SK-N-DZ (cell line): ENCODE measurements at places on chromosomes 5 and 9.

DNA sequence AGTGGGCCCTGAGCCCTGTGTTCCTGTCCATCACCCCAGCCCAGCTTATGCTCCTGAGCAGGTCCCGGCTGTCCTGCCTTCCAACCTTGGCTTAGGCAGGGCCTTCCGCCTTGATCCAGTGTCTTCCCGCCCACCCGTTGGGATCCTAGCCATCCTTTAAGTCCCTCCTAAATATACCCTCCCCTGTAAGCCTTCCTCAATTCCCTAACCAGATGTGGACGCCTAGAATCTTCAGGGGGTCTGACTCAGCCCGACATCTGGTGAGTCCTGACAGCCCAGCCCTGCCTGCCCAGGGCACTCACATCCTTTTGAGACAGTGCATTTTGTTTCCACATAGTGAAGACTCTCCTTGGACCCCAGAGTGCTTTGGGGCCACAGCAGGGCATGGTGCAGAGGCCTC, 23.7 kb downstream of the SLC6A7 start:
- no peak for DNase-seq

GRCh38 chr9:90287567-90288274, 354.9 kb downstream of the DIRAS2 start:
- DNase-seq: no peak

GRCh38 chr5:8226148-8226547, 357.2 kb downstream of the MTRR start:
- DNase-seq: no peak

- no peak for DNase-seq
These were observed 235.0 kb upstream of the NFIL3 start for GRCh38 chr9:91658513-91659105.

DNA sequence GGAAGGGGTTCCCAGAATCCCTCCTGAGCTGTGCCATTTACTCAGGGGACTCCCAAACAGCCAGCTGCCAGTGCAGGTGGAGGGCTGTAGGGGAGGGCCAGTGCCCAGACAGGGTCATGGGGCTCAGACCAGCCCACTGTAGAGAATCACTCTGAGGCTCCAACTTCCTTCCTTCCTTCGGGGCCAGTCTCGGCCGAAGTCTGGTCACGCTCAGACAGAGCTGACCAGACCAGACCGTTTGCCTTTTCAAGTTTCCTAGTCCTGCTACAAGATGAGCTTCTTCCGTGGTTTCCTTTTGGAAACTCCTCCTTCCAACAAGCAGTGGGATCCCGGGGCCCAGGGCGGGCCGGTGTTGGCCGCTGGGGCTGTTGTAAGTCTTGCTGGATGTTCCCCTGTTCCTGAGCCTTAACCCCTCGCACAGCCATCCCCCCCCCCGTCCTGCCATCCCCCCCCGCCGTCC, 52.6 kb downstream of the SAR1B start:
- DNase-seq: no peak

DNA sequence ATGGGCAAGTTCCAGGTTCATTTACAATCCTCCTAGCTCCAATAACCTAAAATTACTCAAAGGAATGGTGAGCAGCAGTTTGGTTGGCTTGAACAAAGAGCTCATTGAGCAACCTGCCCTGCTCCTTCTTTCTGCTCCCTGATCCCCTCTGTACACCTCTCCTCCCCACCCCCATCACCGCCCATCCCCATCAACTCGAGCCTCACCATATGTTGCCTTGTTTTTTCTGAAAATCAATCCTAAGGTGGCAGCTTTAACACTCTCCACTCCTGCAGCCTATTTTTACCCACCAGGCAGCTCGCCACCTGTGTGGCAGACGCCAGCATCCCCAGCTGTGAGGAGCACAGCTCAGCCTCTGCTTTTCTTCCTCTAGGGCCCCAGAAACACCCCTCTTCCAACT, 533.4 kb upstream of the BRINP1 start:
- DNase-seq: no peak

DNA sequence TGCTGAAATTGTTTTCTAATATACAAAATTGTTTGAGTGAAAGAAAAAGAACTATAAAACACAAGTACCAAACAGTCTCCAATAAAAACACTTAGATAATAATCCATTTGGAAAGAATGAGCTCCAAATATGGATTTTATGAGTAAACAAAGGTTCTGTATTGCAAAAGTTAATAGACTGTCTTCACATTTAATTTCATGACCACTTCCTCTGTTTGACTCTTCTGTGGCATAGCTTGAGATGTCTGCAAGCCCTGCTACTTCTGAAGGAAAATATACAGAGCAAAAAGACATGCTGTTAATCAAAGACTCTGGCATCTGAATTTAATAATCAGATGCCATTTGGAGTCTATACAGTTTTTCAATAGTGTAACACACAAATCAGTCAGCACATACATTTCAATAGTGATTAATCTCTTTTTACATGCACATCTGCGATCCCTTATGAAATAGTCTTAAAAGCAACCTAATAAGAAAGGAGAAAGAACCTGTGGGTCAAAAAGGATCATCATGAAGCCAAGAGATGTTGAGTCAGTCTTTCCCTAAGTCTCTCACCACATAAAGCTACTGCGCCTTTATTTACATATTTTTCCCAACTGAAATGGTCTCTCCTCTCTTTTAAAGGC, 165.4 kb upstream of the LHFPL2 start:
- DNase-seq: no peak

DNA sequence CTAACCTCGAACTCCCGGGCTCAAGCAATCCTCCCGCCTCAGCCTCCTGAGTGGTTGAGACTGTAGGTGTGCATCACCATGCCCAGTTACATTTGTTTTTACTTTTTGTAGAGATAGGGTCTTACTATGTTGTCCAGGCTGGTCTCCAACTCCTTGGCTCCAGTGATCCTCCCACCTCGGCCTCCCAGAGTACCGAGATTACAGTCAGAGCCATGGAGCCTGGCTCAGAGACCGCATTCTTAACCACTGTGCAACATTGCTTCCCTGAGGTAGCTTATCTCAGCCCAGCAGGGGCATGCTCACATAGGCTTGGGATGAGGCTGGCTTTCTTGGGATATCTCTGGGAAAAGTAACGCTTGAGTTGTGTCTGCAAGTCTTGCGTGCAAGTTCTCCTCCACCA, 99.7 kb downstream of the SPRY4 start:
- no peak for DNase-seq

- DNase-seq: no peak
These were observed 5.7 kb downstream of the LHX2 start for GRCh38 chr9:124017051-124017928.

DNA sequence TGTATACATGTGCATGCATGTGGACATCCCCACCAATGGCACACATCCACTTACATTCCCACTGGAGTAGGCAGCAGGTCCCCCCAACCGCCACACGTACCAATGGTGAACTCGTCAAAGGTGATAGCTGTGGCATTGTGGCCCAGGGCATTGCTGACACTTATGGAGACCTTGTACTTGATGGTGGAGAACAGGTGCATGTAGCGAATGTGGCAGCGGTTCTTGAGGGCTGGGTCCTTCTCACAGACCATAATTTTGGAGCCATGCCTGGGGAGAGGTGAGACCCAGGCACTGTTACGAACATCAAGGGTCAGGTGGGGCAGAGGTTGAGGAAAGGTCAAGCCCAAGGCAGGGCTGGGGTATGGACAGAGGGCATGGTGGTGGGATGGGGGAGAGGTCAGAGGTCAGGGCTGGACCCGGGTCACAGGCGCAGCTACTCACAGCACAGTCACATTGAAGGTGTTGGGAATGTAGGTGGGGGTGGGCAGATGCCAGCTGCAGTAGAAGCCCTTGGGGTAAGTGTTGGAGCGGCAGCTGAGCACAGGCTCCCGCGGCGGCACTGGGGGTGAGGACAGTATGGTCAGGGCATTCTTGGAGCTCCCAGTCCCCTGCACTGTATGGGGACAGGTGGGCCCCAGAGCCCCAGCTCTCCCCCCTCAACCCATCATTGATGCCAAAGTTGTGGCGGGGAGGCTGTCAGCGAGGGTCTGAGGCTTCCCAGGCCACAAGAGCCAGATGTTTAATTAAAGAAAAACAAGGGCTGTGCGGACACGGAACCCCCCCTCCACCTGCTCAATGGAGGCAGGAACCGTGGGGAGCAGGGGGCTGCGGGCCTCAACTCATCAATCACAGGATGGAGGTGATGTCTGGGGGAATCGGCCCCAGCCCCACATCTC, 31.9 kb downstream of the CNTFR start:
- peak; percentile 84 for DNase-seq

- no peak for DNase-seq
These were observed 60.9 kb downstream of the SLC12A2 start for GRCh38 chr5:128144491-128144890.

GRCh38 chr9:19640014-19640413, 148.8 kb downstream of the SLC24A2 start:
- no peak for DNase-seq

DNA sequence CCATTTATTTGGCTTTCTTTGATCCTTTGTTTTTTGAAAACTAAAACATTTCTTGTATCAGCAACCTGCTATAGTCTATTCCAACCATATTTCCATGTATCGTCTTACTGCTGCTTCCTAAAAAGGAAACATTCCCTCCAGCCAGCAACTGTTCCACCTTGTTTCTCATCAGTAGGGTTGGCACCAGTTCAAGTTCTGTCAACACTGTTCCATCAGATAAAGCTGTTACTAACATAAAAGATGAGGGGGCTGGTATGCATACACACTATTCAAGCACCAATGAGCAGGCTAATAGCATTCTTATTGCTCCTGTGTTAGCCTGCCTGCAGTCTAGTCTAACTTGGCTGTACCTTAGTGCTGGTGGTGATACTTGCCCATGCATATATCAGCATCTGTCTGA, 178.3 kb downstream of the CWC27 start:
- peak; percentile 77 for DNase-seq
